ENCODE measurements at places on chromosomes 16 and 17.

- no peak for DNase-seq
Measured at GRCh38 chr17:39138431-39139160, 12.8 kb downstream of the PLXDC1 start.

GRCh38 chr17:6666077-6666521, 14.5 kb downstream of the C17orf100 start:
- peak; percentile 87 for DNase-seq

DNA sequence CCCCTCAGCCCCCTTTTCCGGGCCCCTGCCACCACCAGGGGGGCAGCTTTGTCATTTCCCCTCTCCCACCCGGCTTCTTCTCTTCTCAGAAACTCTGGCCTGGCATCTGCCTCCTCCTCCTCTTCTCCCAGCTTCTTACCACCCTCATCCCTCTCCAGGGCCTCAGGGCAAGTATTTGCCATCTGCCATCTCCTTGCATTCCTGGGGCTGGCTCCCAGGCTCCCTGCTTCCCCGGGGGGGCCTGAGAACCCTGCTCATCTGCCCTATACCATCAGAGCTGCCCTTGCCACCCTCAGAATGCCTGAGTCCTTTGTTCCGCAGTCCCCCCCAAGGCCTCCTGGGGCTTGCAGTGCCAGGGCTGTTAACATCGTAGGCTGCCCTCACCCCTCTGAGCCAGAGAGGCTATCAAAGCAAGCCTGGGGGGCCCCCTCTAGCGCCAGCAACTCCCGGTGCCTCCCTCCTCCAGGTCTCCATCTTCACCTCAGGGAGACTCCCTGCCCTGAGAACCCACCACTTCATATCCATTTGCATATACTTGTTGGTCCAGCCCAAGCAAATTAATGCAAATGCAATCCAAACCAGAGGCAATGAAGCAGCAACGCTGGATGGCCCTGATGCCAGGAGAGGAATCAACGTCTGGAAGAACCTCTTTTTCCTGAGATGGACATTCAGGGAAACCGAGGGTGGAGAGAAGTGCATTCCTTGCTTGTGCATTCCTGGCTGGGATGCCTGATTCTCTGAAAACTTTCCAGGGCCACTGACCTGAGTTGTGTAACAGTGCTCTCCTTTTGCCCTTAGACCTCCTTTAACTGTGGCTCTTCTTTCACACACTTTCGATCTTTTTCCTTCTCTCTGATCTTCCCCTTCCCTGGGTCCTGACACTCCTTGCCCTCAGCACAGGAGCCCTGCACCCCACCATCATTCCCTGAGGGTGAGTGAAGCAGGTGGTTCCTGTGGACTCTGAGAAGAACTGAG, 20.7 kb upstream of the SP2 start:
- no peak for DNase-seq

DNA sequence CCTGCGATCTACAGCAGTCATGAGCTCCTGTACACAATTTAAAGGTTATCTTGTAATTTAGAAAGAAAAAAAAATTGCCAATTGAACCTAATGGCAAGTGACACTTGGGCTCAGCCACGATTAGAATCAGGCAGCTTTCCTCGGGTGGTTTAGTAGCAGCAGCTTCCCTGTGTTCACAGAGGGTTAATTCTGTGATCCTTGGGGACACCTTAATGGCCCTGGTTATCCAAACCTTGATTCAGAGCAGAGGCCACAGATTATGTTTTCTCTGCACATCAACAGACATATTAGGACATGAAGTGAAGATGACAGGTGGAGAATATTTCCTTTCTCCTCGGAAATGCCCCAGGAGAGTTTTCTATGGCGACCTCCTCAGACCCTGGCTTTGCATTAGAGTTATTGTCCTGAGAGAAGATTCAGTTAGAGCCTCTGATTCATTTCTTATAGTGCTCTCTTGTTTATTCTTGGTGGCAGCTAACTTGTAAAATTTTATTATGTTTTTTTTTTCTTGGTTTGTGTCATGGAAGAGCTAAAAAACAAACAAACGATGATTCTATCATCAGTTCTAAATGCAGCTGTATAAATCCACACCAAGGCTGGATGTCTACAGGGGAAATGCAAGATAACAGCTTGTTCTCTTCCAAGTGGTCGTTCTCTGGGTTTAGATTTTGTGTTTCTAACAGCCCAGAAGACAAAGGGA, 351.2 kb upstream of the DYNLRB2 start:
- no peak for DNase-seq

GRCh38 chr16:89345642-89346150, 128.2 kb downstream of the ZNF778 start:
- no peak for DNase-seq

GRCh38 chr16:84725481-84726078, 25.8 kb downstream of the USP10 start:
- DNase-seq, result peak; percentile 27

DNA sequence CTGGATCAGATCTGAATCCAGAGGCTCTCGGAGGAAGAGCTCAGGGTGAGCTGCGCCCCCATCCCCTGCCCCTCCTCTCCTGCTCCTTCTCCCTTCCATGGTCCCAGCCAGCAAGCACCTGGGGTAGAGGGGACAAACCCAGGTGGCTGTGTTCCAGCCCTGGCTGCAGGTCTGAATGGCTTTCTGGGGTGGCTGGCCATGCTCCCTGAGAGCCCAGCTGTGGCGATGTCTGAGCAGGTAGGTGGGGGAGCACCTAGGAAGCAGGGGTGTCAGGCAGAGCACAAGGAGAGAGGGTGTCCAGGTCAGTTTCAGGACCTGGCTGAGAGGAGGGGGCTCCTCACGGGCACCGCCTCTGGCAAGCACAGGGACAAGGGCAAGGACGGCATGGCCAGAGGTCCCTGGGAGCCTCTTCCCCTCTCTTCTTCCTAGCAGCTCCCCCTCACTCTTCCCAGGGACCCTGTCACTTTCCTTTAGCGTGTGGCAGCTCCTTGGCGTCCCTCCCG, 310.0 kb downstream of the SEC14L1 start:
- no peak for DNase-seq

DNA sequence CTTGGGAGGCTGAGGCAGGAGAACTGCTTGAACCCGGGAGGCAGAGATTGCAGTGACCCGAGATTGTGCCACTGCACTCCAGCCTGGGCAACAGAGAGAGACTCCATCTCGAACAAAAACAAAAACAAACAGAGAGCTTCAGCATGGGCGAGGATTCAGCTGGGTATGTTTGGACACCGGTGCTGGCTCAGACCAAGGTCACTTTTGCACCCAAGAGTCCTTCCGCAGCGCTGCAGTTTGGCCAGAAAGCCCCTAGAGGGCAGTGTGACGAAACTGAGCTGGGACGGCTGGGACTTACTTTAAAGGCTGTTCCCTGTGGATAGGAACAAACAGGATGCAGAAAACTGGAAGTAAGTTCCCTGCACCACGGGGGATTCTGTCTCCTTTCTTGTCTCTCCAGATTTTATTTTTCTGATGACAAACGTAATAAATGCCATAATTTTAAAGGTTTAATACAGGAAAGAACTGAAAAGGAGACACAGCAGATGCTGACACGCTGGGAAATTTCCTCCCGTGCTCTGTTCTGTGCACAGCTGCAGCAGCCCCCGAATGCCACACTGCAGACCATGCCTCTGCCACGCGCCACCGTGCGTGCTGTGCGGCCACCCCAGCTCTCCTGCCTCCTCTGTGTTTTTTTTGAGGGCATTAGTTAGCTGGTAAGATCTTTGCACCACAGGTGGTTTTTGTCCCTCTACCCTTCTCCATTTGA, 25.2 kb upstream of the USP36 start:
- no peak for DNase-seq

GRCh38 chr16:47037396-47037745, 63.9 kb upstream of the DNAJA2 start:
- DNase-seq, result no peak

GRCh38 chr17:42953669-42954068, 10.6 kb downstream of the AARSD1 start:
- no peak for DNase-seq

DNA sequence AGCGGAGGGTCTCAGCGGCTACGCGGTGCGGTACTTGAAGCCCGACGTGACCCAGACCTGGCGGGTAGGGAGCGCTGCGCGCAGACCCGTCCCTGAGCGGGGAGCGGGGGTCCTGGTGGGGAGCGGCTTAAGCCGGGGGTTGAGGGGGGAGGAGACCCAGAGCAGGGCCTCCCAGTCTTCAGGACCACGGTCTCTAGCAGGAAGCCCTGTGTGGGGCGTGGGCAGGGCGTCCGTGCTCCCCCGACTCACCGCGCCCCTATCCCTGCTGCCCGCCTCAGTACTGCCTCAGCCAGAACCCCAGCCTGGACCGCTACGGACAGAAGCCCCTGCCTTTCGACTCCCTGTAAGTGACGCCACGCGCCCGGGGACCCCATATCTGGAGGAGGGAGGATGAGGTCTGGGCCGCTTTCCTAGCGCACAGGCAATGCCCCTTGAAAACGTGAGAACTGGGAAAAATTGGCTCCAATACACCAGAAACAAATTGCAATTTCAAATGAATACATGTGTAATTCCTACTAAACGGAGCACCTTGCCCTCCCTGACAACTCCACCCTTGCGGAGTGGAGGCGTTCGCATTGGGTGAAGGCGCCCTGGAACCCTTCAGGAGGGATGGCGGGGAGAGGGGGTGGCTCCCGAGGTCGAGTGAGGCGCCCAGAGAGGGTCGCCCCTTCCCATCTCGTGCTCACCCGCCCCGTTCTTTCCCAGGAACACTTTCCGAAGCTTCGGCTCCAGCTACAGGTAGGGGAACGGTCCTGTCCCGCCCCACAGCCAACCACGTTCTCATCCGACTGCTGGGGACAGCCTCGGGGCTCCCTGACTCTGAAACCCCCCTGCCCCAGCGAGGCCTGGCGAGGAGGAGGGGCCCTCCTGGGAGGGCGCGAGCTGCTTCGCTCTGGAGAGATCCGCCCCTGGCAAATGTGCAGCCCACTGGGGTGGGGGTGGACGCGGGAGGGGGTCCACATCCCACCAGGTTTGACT, 14.6 kb upstream of the CNGB1 start:
- DNase-seq, result no peak

GRCh38 chr16:59058250-59058649, 324.1 kb upstream of the GOT2 start:
- DNase-seq, result no peak

DNA sequence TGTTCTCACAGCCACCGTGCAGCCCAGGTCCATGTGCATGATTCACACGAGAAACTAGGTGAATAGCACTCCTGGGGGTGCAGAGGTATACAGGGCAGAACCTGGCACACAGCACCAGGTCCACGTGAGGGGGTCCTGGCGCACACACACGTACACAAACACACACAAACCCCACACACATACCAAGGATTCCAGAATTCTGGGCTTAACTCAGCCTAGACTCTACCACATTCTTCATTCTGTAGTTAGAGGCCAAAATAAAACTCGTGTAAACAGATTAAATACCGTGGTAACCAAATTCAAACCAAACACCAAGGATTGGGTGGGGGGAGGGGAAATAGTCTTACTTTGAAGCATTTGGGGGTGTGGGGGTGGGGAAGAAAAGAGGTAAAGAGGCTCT, 58.5 kb downstream of the XYLT1 start:
- no peak for DNase-seq

DNA sequence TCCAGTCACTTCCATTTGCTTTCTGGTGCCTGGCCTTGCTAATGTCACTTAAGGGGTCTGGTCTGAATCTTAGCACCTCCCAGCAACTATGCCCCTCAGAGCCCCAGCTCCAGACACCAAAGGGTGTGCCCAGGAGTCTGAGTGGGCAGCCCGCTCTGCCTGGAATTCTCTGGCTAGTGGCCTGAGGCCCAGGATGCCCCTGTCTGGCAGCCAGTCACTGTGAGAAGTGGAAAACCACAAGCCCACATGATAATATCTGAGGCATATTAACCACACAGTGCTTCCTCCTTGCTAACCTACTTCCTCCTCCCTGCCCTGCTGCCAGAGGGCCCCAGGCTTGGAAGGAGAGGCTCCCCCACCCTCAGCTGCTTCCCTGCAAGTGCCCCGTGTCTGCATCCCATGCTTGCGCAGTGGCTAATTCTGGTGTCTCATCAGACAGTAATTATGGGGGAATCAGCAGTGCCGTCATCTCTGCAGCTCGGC, 14.0 kb downstream of the SRCIN1 start:
- DNase-seq, result no peak

- no peak for DNase-seq
Measured at GRCh38 chr17:81323083-81323369, 27.9 kb upstream of the SLC38A10 start.

DNA sequence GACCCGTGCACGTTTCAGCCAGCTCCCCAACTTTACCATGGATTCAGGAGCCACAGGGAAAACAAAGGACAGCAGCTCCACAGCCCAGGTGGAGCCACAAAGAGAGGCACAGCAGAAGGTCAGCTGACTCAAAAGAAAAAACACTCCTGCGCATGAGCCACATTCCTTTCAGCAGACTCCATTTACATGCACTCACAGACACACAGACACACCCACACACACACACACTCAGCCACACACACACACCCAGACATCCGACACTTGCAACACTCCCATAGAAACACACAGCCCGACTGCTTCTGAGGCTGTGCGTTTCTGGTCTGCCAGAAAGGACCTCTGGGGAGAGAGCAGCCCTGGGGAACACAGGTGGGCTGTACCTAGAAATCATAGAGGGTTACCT, 2335.5 kb downstream of the TP53TG3F start:
- no peak for DNase-seq

- no peak for DNase-seq
Measured at GRCh38 chr17:77132411-77133086, 8.2 kb upstream of the SEC14L1 start.

GRCh38 chr16:88435437-88436355, 17.4 kb upstream of the ZFPM1 start:
- DNase-seq, result no peak

DNA sequence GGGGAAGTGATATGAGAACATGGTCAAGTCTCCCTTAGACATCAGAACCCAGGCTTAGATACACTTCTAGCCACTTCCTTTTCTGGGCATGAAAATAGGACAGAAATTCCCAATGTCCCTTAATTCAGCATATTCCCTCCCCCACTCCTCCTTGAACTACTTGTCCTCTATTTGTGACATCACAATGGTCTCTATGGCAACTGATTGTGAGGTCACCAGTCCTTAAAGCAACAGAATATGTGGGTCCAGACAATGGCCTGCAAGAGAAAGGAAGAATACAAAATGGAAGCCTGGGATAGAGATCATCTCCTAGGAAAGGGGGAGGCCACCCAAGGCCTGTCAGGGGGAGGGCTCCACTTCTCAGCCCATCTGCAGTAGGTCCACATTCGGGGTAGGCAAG, 6.7 kb upstream of the SEZ6 start:
- DNase-seq, result no peak

DNA sequence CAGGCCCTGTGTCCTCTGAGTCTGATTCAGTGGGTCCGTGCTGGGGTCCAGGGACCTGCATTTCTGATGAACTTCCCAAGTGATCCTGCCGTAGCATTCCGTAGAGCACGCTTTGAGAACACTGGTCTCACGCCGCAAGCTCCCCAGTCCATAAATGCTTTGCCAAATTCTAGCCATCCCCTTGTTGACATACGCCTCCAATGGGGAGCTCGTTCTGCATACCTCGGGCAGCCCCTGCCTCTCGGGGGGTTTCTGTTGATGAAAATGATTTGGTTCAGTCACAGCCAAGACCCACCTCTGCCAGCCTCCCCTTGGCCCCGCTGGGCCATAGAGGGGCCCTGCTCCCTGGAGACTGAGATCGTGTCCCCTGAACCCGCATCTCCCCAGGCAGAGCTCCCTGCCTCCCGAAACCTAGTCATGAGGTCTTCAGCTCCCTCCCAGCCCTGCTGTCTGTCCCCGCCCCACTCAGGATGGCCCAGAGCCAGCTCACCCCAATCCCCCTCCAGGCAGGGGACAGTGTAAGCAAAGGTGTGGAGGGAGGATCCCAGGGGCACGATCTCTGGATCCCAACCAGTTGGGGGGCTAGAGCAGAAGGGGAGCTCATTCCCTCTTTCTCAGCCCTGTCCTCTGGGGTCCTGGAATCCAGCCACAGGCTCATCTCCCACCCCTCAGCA, 16.2 kb upstream of the SPNS2 start:
- no peak for DNase-seq

Measured in vagina (tissue), 2 donors.